ENCODE measurements at places on chromosomes 7 and 10. TPM values are rescaled to one million over a fixed set of nuclear protein-coding genes. Genes with fewer than 3 reads are reported as not detected.

The DENND10 gene
- polyA plus RNA-seq: 61.0 TPM

The ZNF92 gene
- 20.6 TPM for polyA plus RNA-seq

The TACC2 gene
- polyA plus RNA-seq: 42.6 TPM

DNA sequence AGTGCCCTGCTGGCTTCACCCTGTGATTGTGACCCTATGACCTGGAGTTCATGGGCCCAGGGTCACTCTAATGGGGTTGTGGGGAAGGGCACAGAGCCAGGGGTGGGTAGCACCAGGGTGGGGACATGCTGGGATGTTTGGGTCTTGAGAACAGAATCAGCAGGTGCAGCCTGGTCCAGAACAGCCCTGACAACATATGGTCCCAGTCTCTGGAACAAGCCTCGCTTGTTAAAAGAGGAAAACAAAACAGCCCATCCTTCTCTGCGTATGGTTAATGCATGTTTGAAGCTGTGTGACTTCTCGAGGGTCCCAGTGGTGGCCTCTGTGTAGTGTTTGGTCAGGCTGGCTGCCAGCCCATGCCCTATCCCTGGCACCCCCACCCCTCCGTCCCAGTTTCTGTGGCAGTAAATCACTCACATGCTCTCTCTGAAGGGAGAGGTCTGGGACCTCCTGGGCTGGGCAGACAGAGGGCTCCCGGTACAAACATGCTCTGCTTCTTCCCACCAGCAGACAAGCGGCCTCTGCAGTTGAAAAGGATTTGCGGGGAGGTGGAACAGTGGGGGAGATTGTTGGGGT is 79.4 kb downstream of the FAM241B start:
- no peak for DNase-seq

- DNase-seq: no peak
Observed at GRCh38 chr7:19413443-19413965, 268.3 kb upstream of the FERD3L start.

All from right renal pelvis (tissue), 4 donors.